Cardiac muscle cell (in vitro differentiated cells and primary cell): ENCODE measurements at places on chromosomes 4 and X. TPM values are rescaled to one million over a fixed set of nuclear protein-coding genes. Genes with fewer than 3 reads are reported as not detected.

TMEM156 gene
- not detected in 2 replicates for polyA plus RNA-seq

STAP1 gene
- 0.10 TPM in 1 of 2 replicates, not detected in the other for polyA plus RNA-seq

ELK1 gene
- 20.6 and 32.3 TPM in 2 replicates for polyA plus RNA-seq

OPHN1 gene
- polyA plus RNA-seq, result 2.4 and 2.8 TPM in 2 replicates

MAPK10 gene
- 13.9 and 16.2 TPM in 2 replicates for polyA plus RNA-seq

CFAP47 gene
- polyA plus RNA-seq, result 0.04 TPM in 1 of 2 replicates, not detected in the other

UGT8 gene
- 0.43 and 0.74 TPM in 2 replicates for polyA plus RNA-seq

MSMO1 gene
- polyA plus RNA-seq, result 138 and 305 TPM in 2 replicates

WWC2 gene
- 18.8 and 24.3 TPM in 2 replicates for polyA plus RNA-seq

NUP62CL gene
- 20.5 and 21.1 TPM in 2 replicates for polyA plus RNA-seq

ITM2A gene
- 20.8 and 24.1 TPM in 2 replicates for polyA plus RNA-seq

KIAA0232 gene
- polyA plus RNA-seq, result 27.4 and 30.0 TPM in 2 replicates

IGSF1 gene
- 6.5 and 7.5 TPM in 2 replicates for polyA plus RNA-seq

MUC7 gene
- not detected in 2 replicates for polyA plus RNA-seq

UGT2B17 gene
- not detected in 2 replicates for polyA plus RNA-seq

TRIM60 gene
- polyA plus RNA-seq, result not detected in 2 replicates

MAB21L2 gene
- polyA plus RNA-seq, result 0.12 and 0.47 TPM in 2 replicates

MFAP3L gene
- 2.3 and 5.2 TPM in 2 replicates for polyA plus RNA-seq

GPR50 gene
- polyA plus RNA-seq, result 0.24 TPM in 1 of 2 replicates, not detected in the other

VCX3A gene
- 0.35 and 0.41 TPM in 2 replicates for polyA plus RNA-seq

CCDC149 gene
- 7.0 and 7.2 TPM in 2 replicates for polyA plus RNA-seq

TCEAL5 gene
- 1.3 TPM in 1 of 2 replicates, not detected in the other for polyA plus RNA-seq

SLC30A9 gene
- 62.2 and 73.9 TPM in 2 replicates for polyA plus RNA-seq

AKAP4 gene
- not detected in 2 replicates for polyA plus RNA-seq

USP46 gene
- 23.5 and 24.2 TPM in 2 replicates for polyA plus RNA-seq

PNMA5 gene
- not detected in 2 replicates for polyA plus RNA-seq

SCML2 gene
- polyA plus RNA-seq, result 8.4 and 14.5 TPM in 2 replicates

MAGED4 gene
- polyA plus RNA-seq, result 25.0 and 29.7 TPM in 2 replicates

MSX1 gene
- 12.5 and 27.5 TPM in 2 replicates for polyA plus RNA-seq

MAGEB5 gene
- polyA plus RNA-seq, result not detected in 2 replicates

DGAT2L6 gene
- polyA plus RNA-seq, result not detected in 2 replicates

TLR10 gene
- polyA plus RNA-seq, result 0.06 TPM in 1 of 2 replicates, not detected in the other

HAUS7 gene
- polyA plus RNA-seq, result 12.9 and 22.6 TPM in 2 replicates

DMRTC1B gene
- polyA plus RNA-seq, result 1.9 and 2.1 TPM in 2 replicates

HERC3 gene
- polyA plus RNA-seq, result 35.3 and 41.1 TPM in 2 replicates

ARAP2 gene
- polyA plus RNA-seq, result 0.70 and 1.7 TPM in 2 replicates

SPANXN4 gene
- not detected in 2 replicates for polyA plus RNA-seq

PARM1 gene
- 8.1 and 10.9 TPM in 2 replicates for polyA plus RNA-seq

MAGEC2 gene
- not detected in 2 replicates for polyA plus RNA-seq

ZNF182 gene
- polyA plus RNA-seq, result 3.1 and 6.3 TPM in 2 replicates

ERAS gene
- polyA plus RNA-seq, result 0.17 TPM in 1 of 2 replicates, not detected in the other

DRD5 gene
- not detected in 2 replicates for polyA plus RNA-seq

PF4V1 gene
- polyA plus RNA-seq, result not detected in 2 replicates

CCDC160 gene
- polyA plus RNA-seq, result 19.0 and 22.1 TPM in 2 replicates

GLRA3 gene
- not detected in 2 replicates for polyA plus RNA-seq

PCDH7 gene
- polyA plus RNA-seq, result 56.2 and 79.7 TPM in 2 replicates

JCHAIN gene
- polyA plus RNA-seq, result 0.61 TPM in 1 of 2 replicates, not detected in the other

HTN1 gene
- polyA plus RNA-seq, result not detected in 2 replicates

ADGRG4 gene
- polyA plus RNA-seq, result not detected in 2 replicates

PNMA6F gene
- not detected in 2 replicates for polyA plus RNA-seq

HGFAC gene
- polyA plus RNA-seq, result 1.5 and 2.0 TPM in 2 replicates

SLC6A14 gene
- not detected in 2 replicates for polyA plus RNA-seq

UGT2B7 gene
- polyA plus RNA-seq, result not detected in 2 replicates
